ENCODE measurements at places on chromosomes 11 and 22.

DNA sequence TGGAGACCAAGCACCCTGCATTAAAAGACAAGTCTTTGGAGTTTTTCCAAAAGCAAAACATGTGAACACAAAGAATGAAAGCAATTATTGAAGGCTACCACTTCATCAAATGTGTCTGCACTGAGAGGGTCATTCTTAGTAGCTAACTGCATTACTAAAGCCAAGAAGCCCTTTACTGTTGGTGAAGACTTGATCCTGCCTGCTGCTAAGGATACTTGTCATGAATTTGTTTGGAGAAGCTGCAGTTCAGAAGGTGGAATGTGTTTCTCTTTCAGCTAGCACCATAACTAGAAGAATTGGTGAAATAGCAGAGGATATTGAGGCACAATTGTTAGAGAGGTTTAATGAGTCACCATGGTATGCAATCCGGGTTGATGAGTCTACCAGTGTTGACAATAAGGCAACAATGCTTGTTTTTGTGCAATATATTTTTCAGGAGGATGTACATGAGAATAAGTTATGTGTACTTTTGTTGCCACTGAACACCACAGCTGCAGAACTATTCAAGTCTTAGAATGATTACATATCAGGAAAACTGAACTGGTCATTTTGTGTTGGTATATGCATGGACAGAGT is 457.3 kb upstream of the ISX start:
- no peak for DNase-seq

DNA sequence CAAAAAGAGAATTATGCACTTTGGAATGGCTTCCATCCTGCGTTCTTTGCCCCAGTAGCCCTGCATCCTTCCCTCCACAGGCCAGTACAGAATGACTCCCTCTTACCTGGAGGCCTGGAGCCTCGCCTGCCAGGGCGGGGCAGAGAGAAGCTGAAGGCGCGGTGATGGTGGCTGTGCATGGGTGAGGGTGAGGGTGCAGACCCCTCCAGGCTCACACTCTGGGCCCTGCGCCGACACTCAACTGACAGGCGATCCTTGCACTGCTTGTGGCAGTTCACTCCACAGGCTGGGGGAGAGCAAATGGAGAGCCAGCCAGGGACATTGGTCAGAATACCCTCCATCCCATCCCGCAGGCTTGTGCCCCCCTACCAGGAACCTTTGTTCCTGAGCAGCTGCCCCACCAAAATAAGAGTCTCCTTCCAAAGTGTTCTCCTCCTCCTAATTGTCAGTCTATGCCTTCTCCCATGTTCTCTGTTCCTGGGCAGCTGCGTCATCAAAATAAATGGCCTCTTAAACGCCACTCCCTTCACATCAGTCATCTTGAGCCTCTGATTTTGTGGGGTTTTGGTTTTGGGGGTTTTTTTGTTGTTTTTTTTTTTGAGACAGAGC is 5.9 kb upstream of the NRXN2 start:
- DNase-seq: no peak

DNA sequence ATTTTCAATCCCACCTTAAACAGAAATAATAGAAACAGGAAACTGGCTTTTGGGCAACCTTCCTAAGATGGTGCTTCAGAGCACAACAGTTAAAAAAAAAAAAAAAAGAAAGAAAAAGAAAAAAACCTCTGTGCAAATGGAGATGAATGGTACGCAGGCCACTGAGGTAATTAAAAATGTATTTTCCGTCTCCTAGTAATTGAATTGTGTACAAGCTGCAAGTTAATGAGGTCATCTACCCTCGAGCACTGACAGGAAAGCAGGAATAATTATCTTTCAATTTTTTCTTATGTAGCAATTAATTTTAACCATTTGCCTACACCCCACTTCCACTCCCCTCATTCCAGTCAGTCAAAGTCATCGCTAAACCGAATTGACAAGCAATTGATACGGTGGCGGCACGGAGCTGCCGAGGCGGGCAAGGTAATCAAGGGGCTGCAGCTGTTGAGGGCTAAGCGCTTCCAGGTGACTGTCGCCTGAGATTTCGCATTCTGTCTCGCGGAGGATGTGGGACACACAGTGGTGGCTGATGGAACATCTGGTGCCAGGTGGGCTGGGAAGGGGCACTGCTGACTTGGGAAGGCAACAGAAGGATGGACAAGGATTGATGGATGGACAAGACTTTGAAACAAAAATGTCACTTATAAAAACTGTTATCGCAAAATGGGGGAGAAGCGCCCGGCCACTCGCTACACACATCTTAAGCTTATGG is 109.4 kb downstream of the RCN1 start:
- no peak for DNase-seq

DNA sequence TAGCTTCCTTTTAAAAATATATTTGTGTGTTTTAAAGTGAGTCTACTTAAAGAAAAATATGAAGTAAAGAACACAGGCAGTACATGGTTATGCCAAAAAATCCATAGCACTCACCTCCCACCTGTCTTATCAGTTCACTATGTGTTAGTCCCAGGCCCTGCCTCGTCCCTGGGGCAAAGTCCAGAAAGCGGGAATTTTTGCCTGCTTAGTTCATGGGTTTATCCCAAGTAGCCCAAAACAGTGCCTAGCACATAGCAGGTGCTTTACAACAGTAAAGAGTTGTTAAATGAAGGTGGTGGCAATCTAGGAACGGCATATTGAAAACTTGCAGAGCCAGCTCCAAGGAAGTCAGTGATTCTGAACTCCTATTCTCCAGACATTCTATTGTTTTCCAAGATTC is 154.0 kb downstream of the MN1 start:
- DNase-seq: no peak

GRCh38 chr11:10973416-10973815 is 115.6 kb upstream of the ZBED5 start:
- DNase-seq: no peak

DNA sequence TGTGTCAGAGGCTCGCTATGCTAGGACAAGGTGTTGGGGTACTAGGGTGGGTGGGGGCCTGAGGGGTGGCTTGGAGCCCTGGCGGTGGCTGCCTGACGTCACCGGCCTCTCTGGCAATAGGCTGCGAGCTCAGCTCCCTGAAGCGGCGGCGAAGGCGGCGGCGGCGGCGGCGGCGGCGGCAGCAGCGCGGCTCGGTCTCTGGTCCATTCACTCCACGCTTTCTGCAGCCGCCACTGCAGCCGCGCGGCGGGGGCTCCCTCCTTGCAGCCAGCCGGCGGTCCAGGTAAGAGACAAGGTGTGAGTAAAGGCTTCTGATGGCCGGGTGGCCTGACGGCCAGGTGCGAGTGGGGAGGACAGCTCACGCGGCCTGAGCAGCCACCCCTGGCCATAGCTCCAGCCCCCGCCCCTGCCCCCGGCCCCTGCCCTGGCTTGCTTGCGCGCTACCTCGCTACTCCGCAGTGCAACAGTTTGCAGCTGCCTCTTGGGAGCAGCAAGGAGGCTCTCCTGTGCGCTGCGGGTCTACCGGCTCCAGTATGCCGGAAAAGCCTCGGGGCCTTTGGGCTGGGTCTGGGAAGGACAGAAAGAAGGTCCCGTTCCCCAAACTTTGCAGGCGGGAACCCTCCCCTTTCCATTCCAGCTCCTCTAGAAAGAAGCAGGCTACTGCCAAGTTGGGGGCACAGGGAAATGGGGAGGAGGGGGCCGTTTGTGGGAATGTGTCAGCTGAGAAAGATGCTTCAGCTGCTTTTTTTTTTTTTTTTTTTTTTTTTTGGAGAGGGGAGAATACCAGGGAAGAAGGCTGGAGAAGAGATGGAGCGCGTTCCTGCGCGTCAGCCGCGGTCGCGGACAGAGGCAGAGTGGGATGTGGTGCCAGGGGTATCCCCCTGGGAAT is at the start of gene C11orf87:
Gene C11orf87 (plus strand): TSS at position 210 of the 889 bp plus-strand sequence. CDS start 1,444 bp downstream, outside the sequence.
- no peak for DNase-seq

Data from stimulated activated CD8-positive, alpha-beta memory T cell treated with anti-CD3 and anti-CD28 coated beads, Interleukin-2, amount 100 ng/mL, for 1 hour (primary cell).